ENCODE measurements at places on chromosomes 6 and 20.

- DNase-seq, result no peak
Observed at GRCh38 chr20:24761220-24762065, 187.6 kb upstream of the CST7 start.

DNA sequence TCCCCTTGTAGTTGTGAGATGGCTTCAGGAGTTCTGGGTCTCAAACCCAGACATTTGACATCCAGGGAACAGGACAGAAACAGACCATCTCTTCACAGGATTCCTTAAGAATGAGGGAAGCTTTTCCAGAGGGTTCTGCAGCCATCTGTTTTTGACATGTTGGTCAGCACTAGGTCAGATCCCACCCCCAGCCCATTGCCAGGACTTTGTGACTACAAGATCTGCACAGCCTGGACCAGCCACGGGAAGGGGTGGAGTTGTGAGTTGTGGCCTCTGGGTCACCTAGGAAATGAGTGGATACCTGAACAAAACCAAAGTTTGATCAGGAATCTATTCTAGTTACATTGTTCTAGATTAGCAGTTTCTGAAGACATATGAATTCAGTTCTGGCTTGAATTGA is 39.2 kb upstream of the SSTR4 start:
- DNase-seq, result no peak

DNA sequence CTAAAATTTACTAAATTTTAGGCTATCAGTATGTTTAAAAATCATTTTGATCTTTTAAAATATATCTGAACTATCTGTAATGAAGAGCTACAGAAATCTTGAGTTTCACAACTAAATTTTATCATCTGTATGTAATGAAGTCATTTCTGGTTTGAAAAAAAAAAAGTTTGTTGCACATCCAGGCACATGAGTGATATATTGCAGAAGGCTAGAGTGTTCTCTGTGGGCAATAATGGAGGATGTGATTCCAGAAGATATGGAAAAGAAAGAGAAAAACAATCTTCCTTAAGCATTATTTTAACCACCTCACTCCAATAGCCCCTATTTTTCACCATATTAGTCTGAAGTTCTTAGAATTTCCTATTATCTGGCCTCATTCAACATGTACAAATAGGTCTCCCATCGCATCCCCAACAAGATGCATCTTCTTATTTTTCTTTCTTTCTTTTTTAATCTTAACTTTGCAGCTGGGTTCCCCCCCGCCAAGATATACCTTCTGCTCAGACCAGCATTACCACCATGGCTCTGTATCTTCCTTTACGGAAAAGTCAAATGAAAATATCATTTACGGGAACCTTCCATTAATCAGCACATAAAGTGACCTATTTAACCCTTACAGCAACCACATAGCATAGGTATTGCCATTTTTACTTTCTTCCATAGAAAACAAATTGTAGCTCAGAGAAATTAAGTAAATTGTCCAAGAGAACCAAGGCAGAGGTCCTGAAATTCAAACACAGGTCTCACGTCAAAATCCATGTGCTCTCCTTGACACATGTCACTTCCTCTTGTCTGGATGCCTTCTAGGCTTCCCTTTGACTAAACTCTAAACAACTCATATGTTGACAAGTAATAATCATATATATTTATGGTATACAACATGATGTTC is 116.9 kb downstream of the KIF13A start:
- no peak for DNase-seq

GRCh38 chr6:97714772-97715171 is 431.8 kb upstream of the MMS22L start:
- no peak for DNase-seq

DNA sequence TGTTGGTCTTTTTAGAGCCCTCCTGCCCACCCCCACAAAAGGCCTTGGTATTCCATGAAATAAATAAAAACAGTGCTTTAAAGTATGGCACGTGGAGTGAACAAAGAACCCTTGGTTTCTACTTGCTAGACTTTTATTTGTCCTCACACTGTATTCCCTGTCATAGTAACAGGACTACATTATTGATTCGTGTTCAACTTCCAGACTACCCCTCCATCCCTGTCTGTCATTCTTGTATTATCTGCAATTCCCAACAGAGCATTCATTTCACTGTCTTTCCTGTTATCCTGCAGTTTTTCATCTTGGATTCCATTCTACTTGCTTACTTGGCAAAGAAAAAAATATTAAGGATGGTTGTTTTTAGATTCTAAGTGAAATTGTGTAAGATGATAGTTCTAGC is 307.4 kb upstream of the CNR1 start:
- DNase-seq, result no peak
